ENCODE measurements at places on chromosomes 11 and 22.
A peak's percentile ranks its signal among the peaks of the same experiment; 100 is the strongest.

- DNase-seq: no peak
Observed at GRCh38 chr11:123683428-123684170, 29.2 kb upstream of the SCN3B start.

GRCh38 chr22:27591060-27591459, 210.5 kb downstream of the MN1 start:
- no peak for DNase-seq

DNA sequence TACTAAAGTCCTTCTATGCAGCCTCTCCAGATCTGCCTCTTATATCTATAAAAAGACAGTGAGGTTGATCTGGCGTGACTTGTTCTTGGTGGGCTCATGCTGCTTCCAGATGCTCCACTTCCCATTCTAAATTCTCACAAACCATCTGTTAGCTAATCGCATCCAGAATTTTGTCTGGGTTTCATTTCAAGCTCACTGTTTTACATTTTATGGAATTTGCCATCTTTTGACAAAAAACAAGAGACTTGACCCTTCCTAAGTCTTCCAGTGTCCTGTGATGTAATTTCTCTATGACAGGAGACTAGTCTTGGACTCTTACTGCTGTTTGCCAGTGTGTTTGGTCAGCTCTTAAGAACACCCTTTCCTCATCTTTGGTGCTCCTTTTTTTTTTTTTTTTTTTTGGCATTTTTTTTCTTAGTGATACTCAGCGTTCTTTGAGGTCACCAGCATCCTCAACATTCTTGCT, 23.0 kb downstream of the CRKL start:
- DNase-seq: no peak

- DNase-seq: no peak
Observed at GRCh38 chr22:38775656-38776055, 18.3 kb downstream of the DNAL4 start.

GRCh38 chr11:101096036-101096704, 33.4 kb downstream of the PGR start:
- no peak for DNase-seq

- DNase-seq: no peak
Observed at GRCh38 chr11:63489879-63490278, 1.1 kb downstream of the PLAAT5 start.

- no peak for DNase-seq
Observed at GRCh38 chr11:124891373-124891861, 6.2 kb downstream of the ROBO4 start.

- DNase-seq: no peak
Observed at GRCh38 chr11:86941077-86941870, 13.9 kb downstream of the FZD4 start.

DNA sequence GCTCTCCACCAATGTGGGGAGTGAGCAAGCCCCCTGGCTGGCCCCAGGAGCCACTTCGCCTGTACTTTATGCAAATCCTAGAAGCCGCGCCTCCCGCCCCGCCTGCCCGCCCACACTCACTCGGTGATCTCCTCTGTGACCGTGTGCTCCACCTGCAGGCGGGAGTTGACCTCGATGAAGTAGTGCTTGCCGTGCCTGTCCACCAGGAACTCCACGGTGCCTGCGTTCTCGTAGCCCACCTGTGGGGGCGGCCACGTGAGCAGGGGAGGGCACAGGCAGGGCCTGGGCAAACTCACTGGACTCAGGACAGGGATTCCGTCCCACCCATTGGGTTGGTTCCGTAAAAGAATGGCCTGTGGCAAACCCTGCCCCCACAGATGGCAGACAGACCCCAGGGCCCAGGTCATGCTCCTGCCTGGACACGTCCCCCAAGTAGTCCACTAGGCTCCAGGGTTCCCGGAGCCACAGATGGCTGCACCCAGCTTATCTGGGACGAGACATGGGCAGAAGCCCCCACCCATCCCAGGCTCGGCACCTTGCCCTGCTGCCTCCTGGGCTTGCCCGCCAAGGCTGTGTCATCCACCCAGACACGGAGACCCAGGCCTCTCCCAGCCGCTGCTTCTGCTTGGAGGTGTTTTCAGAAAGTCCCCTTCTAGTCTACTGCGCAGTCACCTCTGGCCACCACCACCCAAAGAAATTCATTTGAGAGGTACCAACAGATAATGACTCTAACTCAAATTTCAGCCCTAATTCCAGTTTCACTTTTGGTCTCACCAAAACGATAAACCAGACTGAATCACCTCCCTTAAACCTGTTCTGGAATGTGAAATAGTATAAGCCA, 12.1 kb downstream of the LRFN4 start:
- DNase-seq: no peak

DNA sequence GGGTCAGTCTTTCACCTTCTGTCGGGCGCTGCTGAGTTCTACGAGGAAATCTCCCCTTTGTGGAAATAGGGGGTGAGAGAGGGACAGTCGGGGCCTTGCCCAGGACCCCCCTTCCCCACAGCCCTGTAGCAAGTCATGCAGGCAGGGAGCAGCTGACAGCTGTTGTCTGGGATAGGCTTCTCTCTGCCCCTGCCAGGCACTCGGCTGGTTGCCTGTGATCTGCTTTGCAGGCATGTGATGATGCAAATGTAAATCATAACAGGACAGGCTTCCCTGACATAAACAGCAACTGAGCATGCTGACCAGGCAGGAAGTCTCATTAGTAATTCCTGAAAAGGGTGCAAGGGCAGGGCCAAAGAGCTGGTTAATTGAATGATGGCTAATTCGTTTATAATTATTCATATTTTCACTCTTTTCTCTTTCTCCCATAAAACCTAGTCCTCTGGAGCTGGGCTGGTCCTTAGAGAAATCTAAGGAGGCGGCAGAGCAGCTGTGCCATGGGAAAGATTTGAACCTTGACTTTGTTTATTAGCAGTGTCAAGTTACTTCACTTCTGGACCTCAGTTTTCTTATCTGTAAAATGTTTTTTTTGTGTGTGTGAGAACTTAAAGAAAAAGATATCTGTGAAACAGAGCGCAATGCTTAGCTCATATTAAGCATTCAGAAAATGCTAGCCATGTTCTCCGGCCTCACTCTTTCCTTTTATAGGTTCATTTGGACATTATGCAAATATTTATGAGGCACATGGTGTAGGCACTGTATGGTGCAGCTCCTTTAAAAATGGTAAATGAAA, 129.7 kb downstream of the LDLRAD3 start:
- peak; percentile 78 for DNase-seq

GRCh38 chr11:70343636-70344035, 54.7 kb upstream of the CTTN start:
- DNase-seq: no peak

DNA sequence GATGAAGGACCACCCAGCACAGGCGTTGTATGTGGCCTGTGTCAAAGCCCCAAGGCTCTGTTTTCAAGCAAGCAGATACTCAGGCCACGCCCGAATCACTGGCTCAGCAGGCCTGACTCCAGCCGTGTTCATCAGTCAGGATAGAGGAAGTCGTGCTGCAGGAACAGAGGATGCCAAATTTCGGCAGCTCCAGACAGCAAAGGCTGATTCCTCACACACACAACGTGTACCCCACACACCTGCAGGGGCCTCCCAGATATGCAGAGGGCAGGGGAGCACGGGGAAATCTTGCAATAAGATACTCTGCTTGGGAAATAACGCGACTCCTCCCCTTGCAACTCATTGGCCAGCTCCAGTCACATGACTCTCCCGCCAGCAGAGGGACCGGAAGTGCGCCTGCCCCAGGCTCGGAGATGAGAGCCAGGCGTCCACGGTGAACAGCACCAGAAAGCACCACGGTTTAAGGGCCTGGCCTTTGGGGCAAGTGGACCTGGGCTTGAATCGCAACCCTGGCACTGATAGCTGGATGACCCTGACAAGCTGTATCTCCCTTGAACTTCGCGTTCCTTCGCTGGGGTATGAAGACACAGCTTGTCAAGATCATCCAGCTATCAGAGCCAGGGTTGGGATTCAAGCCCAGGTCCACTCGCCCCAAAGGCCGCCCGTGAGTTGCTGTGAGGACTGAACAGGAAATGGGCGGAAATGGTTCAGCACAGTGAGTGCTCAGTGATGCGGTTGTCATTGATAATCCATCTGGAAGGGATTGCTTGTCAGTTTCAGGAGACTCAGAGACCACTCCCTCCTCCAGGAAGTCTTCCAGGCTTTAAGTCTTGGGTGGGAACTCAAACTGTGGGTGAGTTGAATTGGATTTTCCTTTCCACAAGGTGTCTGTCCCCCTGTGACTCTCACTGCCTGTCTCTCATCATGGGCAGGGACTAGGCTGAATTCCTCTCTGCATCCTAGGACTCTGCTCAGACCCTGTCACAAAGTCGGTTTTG, 88.5 kb downstream of the MYEOV start:
- peak; percentile 57 for DNase-seq

- no peak for DNase-seq
Observed at GRCh38 chr11:3631331-3631730, 10.5 kb downstream of the ART5 start.

DNA sequence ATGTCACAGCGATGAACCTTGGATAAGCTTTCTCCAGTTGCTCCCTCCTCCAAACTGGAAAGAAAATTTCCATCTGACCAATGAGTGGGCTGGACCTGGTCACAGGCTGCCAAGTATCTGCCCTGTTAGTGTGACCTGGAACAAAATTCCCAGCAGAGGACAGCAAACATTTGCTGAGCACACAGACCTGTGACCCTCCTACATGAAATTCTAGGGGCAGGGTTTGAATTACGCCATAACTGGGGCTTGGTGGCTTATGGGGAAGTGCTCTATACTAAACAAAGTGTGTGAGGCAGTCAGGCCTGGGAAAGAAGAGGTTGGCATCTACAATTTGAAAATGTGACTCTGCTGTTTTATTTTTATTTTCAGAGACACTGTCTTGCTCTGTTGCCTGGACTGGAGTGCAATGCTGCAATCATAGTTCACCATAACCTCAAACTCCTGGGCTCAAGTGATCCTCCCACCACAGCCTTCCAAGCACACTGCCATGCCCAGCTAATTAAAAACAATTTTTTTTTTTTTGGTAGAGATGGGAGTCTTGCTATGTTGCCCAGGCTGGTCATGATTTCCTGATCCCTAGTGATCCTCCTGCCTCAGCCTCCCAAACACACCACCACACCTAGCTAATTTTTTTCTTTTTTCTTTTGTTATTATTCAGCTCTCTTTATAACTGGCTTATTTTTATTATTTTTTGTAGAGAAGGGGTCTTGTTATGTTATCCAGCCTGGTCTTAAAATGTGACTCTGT, 13.6 kb upstream of the XBP1 start:
- no peak for DNase-seq

GRCh38 chr11:134821422-134821821, 409.4 kb upstream of the B3GAT1 start:
- DNase-seq: no peak

DNA sequence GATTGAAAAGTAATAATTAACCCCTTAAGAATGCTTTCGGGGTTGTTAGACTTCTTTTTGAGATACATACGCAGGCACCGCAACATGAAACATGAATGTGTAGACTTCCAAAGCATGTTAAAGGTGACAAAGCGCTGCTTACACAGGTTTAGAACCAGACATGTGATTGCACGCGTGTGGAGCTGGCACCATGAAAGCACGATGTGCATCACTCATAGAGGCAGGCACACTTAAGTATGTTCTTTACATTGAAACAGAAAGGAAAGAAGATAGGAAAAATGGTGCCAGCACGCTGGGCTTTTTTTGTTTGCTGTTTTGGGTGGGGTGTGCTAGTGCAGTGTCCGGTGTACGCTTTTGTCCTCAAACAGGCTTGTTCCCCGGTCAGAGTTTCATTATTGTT, 83.6 kb upstream of the PPARA start:
- DNase-seq: no peak

- DNase-seq: no peak
Observed at GRCh38 chr11:62928011-62928410, 6.8 kb upstream of the CHRM1 start.

- DNase-seq: no peak
Observed at GRCh38 chr22:48053486-48053885, 1291.0 kb downstream of the TBC1D22A start.

DNA sequence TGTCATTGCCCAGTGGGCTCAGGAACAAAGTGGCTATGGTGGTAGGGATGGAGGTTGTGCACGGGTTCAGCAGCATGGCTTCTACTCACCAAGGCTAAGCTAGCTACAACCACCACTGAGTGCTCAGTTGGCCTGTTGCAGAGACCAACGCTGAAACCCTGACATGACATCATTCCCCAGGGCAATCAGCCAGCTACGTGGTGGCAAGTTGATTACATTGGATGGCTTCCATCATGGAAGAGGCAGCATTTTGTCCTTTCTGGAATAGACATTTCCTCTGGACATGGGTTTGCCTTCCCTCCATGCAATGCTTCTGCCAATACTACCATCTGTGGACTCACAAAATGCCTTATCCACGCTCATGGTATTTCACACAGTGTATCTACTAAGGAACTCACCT, 634.3 kb downstream of the OPCML start:
- no peak for DNase-seq

- no peak for DNase-seq
Observed at GRCh38 chr11:112185883-112186282, 10.6 kb downstream of the BCO2 start.

GRCh38 chr11:70233511-70233934, 30.4 kb downstream of the FADD start:
- no peak for DNase-seq

GRCh38 chr11:72786305-72787215, 7.3 kb downstream of the STARD10 start:
- no peak for DNase-seq

DNA sequence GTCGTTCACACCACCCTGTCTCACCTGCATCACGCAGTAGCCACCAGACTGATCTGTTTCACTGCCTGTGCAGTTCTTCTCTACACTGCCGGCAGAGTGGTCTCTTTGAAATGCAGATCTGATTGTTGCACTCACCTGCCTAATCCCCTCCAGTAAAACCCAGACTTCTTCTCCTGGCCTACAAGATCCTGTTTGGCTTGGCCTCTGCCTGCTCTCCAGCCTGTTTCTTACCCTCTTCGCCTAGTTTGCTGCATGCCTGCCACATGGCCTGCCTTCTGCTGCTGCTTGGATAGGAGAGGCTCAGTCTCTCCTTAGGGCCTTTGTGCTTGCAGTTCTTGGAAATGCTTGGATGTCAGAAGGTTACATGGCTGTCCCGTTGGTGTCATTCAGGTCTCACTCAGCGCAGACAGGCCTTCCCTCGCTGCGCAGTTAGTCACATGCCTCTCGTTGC, 42.0 kb downstream of the PACS1 start:
- DNase-seq: no peak
